Suprapubic skin (tissue), 4 donors: ENCODE measurements at places on chromosomes 13 and 19. TPM values are rescaled to one million over a fixed set of nuclear protein-coding genes. Genes with fewer than 3 reads are reported as not detected.
A peak's percentile ranks its signal among the peaks of the same experiment; 100 is the strongest.

GNG8 gene
- total RNA-seq = not detected

ZNF441 gene
- total RNA-seq = 3.3 TPM

BEST2 gene
- 18.2 TPM for total RNA-seq

ZNF888 gene
- total RNA-seq = 3.5 TPM

- no peak overlapping the region for H3K4me3 ChIP-seq
- DNase-seq = no peak
- no peaks in the 10 kb centered on the region for H3K27me3 ChIP-seq
- peaks cover 38% of the 10 kb centered on the region for H3K4me1 ChIP-seq
- no peaks in the 10 kb centered on the region for H3K36me3 ChIP-seq
Measured at GRCh38 chr13:97307118-97307881, 85.2 kb downstream of the MBNL2 start.

- peaks cover 11% of the 10 kb centered on the region for H3K4me1 ChIP-seq
- no peaks in the 10 kb centered on the region for H3K36me3 ChIP-seq
- DNase-seq = peak; percentile 81
- peak overlapping the region; percentile 73 for H3K27ac ChIP-seq
- no peak overlapping the region for H3K4me3 ChIP-seq
Measured at GRCh38 chr19:42850981-42851717, 28.4 kb downstream of the PSG1 start.

- H3K36me3 ChIP-seq = peaks cover 26% of the 10 kb centered on the region
- peaks cover 27% of the 10 kb centered on the region for H3K4me1 ChIP-seq
- H3K4me3 ChIP-seq = peak overlapping the region; percentile 38
- H3K27ac ChIP-seq = no peak overlapping the region
- H3K27me3 ChIP-seq = no peaks in the 10 kb centered on the region
Measured at GRCh38 chr19:40365010-40365409, 16.5 kb downstream of the PLD3 start.

GRCh38 chr13:75871059-75871458 lies 234.9 kb downstream of the LMO7 start:
- H3K36me3 ChIP-seq = no peaks in the 10 kb centered on the region
- H3K27me3 ChIP-seq = peaks cover 3% of the 10 kb centered on the region
- DNase-seq = no peak
- H3K4me3 ChIP-seq = peak overlapping the region; percentile 43
- H3K4me1 ChIP-seq = peaks cover 9% of the 10 kb centered on the region

DNA sequence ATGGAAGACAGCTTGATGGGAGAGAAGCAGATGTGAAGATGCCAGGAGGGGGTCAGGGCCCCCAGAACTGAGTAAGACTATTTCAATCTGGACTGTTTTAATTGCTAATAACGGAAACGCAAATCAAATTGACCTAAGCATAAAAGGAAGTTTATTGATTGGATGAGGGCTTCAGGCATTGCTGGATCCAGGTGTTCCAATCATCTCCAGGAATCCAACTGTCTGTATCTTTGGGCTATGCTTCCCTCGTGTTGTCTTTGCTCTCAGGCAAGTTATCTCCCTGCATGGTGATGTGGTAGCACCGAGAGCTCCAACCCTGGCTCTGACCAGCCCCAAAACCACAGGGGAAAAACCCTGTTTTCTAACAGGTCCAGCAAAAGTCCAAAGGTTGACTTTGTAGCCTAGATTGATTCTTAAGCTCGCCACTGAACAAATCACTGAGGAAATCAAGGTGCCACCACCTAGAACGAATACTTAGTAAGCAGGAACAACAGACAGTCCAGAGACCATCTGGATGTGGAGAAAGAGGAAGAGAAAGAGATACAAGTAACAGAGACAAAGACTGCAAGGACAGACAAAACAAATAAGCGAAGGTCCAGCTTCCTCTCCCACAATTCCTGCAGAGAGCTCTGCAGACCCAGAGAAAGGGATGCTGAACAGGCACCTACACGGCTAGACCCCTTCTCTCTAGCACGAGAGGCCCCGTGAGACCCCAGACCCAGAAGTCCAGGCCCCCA lies 1.2 kb upstream of the C19orf81 start:
- H3K27me3 ChIP-seq = peaks cover 71% of the 10 kb centered on the region
- DNase-seq = no peak
- H3K4me1 ChIP-seq = no peaks in the 10 kb centered on the region
- H3K27ac ChIP-seq = no peak overlapping the region
- H3K36me3 ChIP-seq = no peaks in the 10 kb centered on the region

DNA sequence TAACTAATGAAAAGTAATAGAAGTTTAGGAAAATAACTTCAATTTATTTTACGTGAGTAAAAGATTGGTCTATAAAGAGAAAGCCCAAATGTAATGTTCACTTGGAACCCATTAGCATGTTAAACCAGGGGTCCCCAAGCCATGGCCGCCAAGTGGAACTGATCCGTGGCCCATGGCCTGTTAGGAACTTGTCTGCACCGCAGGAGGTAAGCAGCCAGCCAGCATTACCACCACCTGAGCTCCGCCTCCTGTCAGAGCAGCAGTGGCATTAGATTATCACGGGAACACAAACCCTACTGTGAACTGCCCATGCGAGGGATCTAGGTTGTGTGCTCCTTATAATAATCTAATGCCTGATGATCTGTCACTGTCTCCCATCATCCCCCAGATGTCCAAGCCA lies 818.7 kb upstream of the GPC6 start:
- no peak for DNase-seq
- H3K27ac ChIP-seq = no peak overlapping the region
- H3K4me3 ChIP-seq = no peak overlapping the region
- no peaks in the 10 kb centered on the region for H3K27me3 ChIP-seq
- no peaks in the 10 kb centered on the region for H3K36me3 ChIP-seq

DNA sequence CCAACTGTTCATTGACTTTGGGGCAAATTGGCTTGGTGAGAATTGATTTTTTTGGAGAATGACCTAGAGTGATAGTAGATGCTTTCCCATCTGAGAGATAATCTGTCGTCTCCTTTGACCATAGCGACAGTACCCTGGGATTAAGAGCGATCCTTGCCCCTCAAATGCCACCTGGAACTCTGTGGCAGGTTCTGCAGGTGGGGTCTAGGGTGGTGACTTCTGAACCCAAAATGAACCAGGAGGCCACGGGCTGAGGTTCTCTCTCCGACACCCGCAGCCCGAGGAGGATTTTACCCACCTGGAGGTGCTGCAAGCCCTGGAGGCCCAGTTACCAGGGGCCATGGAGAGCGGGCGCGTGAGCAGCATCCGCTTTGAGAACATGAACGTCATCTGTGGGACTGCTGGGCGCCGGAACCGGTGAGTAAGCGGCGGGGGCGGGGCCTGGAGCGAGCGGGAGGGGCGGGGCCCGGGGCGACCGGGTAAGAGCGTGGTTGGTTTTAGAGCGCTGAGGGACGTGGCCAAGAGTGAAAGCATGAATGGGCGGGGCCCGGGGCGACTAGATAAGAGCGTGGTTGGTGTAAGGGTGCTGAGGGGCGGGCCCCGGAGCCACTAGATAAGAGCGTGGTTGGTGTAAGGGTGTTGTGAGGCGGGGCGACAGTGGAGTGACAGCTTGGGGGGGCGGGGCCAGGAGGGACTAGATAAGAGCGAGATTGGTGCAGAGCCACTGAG lies 8.6 kb downstream of the C19orf81 start:
- H3K4me3 ChIP-seq = peak overlapping the region; percentile 42
- peak; percentile 81 for DNase-seq
- peaks cover 15% of the 10 kb centered on the region for H3K4me1 ChIP-seq
- no peaks in the 10 kb centered on the region for H3K36me3 ChIP-seq

DNA sequence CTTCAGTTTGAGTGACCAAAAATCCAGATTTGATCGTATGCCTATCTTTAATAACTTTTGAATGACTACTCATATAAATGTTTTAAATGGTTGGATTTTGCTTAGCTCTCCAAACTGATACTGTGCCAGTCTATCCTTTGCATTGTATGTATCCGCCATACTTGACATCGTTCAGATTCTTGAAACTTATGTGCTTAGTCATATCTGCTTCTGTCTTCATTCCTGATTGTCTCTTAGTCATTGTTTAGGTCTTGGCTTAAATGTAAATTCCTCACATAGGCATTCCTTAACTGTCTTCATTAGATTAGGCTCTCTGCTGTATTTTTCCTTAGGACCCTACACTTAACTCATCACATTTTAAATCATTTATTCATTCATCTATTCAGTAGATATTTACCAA lies 126.0 kb downstream of the PCCA start:
- no peaks in the 10 kb centered on the region for H3K36me3 ChIP-seq
- H3K27ac ChIP-seq = no peak overlapping the region
- H3K4me1 ChIP-seq = no peaks in the 10 kb centered on the region
- no peaks in the 10 kb centered on the region for H3K27me3 ChIP-seq

DNA sequence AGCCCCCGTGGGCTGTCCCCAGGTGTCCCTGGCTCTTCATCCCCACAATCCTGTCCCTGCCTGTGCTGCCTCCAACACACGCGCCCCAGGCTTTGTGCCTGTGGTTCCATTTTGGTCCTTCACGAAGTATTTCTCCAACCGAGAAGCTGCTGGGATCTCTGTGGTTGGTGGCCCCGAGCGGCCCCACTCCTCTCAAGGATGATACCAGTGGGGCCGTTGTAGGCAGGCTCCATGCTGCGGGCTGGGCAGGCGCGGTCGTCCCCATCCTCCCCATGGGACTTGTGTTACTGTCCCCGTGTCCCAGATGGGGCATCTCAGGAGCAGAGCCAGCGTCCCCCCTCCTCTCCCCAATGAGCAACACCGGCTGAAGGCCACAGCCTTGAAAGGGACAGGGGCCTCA lies 3.7 kb upstream of the ZNF554 start:
- no peak for DNase-seq
- peaks cover 13% of the 10 kb centered on the region for H3K36me3 ChIP-seq
- no peak overlapping the region for H3K27ac ChIP-seq
- no peaks in the 10 kb centered on the region for H3K27me3 ChIP-seq

GRCh38 chr19:36041831-36042230 lies 9.2 kb upstream of the CLIP3 start:
- H3K4me1 ChIP-seq = no peaks in the 10 kb centered on the region
- H3K27ac ChIP-seq = no peak overlapping the region
- H3K27me3 ChIP-seq = no peaks in the 10 kb centered on the region
- H3K4me3 ChIP-seq = no peak overlapping the region
